CD4-positive, alpha-beta T cell treated with Interleukin-6 for 4 hours (primary cell): ENCODE measurements at places on chromosomes 1 and 21.

DNA sequence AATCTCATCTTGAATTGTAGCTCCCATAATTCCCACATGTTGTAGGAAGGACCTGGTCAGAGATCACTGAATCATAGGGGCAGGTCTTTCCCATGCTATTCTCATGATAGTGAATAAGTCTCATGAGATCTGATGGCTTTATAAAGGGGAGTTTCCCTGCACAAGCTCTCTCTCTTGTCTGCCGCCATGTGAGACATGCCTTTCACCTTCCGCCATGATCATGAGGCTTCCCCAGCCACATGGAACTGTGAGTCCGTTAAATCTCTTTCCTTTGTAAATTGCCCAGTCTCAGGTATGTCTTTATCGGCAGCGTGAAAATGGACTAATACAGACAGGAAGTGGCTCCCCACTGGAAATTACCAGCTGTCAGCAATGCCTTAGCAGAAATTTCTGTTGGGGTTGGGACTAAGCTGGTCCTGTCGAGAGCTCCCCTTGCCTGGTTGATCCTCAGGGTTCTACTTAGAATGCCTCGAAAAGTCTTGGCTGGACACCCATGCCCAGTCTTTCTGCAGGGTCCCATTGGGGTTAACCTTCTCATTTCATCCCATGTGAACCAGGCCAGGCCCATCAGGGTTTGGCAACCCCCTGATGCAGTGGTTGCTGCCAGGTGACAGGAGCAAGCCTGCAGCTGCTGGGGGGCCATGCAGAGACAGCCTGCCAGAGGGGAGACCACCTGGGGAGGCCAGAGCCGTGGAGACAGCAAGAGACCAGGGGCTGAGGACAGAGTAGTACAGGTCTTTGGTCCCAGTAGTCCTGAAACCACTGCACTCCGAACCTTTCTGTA lies 2.8 kb upstream of the ABCG1 start:
- DNase-seq, result no peak

DNA sequence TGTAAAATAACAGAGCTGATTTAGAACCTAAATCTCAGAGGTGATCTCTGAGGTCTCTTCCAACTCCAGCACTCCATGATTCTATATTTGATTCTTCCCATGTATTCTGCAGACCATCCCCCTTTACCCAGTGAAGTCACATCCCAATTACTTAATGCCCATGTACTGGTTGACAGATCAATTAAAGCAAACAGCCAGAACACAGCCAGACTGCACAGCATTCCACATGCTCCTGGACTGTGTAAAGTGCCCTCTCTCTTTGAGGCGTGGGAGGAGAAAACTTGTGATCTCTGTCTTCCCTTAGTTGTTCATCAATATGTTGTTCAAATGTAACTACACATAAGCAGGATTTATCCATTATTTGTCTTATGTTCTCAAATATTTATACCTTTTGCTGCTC lies 18.1 kb downstream of the NOS1AP start:
- DNase-seq, result no peak

DNA sequence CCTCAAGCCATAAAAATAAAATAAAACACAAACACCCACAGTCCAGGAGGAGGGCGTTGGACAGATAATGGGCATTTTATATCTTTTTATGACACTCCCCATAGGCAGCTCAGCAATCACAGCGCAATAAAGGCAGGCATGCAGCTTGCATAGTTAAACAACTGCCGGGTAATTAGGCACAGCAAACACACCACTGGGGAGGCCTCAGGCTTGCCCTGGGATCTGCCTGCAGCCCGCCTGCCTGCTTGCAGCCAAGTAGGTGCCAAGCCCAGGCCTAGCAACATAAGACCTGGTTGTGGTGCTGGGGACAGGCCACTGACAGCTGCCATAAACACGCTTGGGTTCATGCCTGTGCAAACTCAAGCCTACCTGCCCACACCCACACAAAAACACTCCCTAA lies 54.2 kb downstream of the DMAP1 start:
- no peak for DNase-seq

GRCh38 chr21:38476385-38476784 lies 21.9 kb downstream of the ERG start:
- no peak for DNase-seq

DNA sequence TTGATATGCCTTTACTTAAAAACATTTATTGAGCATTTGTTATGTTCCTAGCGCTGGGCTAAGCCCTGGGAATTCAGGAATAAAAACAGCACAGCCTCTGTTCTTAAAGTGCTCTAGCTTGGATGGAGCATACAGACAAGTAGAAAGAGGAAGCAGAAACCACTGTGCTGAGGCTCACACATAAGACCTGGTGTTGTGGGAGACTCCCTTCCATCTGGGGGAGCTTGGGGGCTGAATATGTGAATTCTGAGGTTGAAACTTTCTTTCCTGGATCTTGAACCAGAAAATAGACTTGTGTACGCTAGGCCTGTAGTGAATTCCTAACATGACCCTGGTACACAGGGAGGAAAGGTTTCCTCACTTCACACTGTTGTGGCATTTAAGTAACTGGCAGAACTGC lies 209.9 kb downstream of the ZNF326 start:
- no peak for DNase-seq

GRCh38 chr1:225780630-225781029 lies 3.0 kb downstream of the SRP9 start:
- no peak for DNase-seq

- no peak for DNase-seq
These were observed 148.5 kb upstream of the CHRM3 start for GRCh38 chr1:239237912-239238311.

DNA sequence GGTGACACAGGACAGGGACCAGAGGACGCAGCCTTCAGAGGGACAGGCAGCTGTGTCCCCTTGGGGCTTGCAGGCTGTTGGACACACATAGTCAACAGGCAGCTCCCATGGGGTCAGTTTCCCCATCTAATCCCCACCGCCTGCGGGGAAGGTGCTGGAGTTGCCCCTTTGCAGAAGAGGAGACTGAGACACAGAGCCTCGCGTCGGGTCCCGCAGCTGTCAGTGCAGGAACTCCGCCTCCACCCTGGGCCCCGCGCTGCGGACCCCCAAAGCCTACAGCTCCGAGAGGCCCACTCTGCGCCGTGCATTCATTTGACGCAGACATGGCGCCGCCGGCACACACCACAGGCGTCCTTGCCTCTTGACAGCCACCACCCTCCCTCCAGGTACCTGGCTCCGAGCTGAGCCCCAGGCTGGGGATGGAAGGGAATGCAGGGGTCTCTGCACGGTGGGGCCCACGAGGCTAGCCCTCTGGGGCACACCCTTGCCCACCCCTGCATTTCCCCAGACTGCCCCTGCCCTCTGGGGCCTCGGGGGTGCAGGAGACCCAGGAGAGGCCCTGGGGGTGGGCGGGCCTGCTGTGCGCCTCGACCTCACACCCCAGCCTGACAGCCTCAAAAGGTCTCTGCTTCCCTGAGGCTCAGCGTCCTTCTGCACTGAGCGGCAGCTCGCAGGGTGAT lies 88.5 kb upstream of the ACTRT2 start:
- no peak for DNase-seq

- no peak for DNase-seq
These were observed 159.6 kb downstream of the NFIA start for GRCh38 chr1:61241973-61242381.

GRCh38 chr1:93000751-93001175 lies 39.5 kb upstream of the DIPK1A start:
- DNase-seq, result no peak

DNA sequence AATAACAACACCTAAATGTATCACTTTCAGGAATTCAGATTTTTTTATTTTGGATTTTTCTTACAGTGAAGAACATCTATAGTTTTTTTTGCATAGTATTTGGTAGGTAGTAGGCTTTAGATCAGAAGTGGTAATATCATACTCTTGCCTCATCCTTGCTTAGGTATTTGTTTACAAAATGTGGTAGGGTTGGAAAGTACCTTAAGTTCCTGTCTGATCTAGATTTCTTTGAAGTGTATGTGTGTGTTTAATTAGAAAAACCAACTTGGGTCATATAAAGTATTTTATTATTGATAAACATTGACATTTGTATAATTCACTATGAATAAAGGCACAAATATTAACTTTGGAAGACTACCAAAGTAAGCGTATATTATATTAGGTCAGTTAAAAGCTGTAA lies 85.3 kb upstream of the GPR88 start:
- DNase-seq, result no peak

- no peak for DNase-seq
These were observed 260.3 kb downstream of the DPYD start for GRCh38 chr1:97660431-97661105.

- DNase-seq, result no peak
These were observed 4.8 kb upstream of the SLC26A9 start for GRCh38 chr1:205948039-205948438.

GRCh38 chr1:238177960-238178645 lies 287.4 kb upstream of the ZP4 start:
- no peak for DNase-seq

DNA sequence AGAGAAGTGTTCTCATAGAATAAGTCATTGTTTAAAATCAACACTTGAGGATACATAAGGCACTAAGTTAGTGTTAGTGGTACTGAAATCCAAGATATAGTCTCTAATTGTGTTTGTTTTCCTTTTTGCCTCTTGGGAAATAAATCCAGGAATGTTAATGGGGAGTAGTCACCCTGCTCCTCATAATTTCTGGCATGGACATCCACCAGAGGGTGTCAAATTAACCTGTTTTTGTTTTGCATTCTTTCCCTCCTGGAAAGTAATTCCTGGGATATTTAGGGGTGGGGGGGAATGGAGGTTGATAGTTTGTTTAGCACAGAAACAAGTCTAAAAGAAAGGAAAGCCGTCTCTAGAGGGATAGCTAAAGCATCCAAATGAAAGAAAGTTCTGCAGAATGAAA lies 87.8 kb upstream of the MAP1LC3C start:
- no peak for DNase-seq

DNA sequence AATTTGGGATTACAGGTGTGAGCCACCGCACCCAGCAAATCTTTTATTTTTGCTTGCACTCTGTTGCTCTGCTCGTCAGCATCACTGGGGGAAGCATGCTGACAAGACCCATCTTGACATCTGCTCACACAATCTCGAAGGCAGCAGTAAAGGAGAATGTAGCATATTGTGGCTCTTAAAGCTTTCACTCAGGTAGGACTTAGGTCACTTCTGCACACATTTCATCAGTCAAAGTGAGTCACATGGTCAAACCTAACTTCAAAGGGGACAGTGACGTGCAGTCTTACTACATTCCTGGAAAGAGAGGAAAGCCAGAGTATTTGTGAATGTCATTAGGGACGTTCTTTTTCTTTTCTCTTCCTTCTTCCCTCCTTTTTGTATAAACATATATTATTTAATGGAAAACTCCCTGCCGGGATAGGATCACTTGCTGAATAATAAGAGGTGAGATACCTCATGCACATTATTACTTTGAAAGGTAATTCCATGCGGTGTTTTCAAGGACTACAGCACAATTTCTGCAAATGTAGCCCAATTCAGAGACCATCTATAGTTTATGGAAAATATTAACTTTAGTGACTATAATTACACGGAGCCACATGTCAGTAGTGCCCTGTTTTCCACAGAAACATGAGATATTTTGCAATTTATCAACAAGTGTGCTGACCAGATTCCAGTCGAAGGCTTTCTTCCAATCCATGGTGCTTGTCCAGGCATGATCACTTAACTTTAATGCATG lies 19.3 kb upstream of the ACBD6 start:
- DNase-seq, result no peak

DNA sequence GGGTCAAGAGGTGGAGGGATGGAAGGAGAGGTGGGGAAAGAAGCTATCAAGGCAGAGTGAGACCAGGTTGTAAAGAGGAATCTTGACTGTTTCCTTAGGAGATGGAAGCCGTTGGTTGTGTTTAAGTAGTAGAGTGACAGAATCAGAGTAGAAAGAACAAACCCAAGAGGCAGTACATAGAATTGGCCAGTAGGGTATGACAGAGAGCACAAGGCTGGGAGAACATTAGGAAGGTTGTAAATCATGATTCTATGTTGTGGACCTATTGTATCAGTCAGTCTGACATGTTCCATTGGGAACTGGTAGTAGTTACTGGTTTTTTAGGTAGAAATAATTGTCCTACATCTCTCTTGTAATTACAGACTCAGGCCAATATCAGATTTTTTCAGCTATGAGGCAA lies 486.9 kb upstream of the USP24 start:
- no peak for DNase-seq

DNA sequence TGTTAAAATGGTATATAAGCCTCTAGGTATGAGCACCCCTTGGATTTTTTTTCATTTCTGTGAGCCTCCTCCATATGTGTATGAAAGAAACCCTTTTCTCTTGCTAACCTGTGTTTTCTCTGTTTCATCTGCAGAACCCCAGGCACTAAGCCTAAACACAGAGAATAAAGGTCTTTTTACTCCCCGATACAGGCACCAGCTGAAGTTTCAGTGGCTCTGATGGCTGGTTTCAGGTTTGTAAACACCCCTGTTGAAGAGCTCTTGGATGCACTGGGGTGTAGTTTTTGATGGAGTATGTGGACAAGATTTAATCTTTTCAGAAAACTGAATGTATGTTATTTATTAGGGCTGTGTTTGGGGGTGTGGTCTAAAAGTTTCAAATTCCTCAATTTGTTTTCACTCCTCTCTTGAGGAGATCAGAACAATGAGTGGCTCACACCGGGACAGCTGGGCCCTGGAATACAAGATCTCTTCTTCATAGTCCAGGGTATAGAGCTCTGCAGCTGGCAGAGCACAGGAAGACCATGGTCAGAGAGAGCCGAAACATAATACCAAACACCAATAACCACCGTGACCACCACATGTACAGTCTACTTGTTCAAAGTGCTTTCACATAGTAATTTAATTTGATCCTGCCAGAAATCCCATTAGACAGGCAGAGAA lies 50.2 kb upstream of the VTCN1 start:
- DNase-seq, result no peak
